ENCODE measurements at places on chromosomes 13 and 19. TPM values are rescaled to one million over a fixed set of nuclear protein-coding genes. Genes with fewer than 3 reads are reported as not detected.

Gene ZNF835
- 2.2 TPM for total RNA-seq

Gene N4BP2L2
- 86.6 TPM for total RNA-seq

Gene ZNF677
- total RNA-seq, result 4.9 TPM

Gene ZNF761
- 11.3 TPM for total RNA-seq

Gene ERICH6B
- total RNA-seq, result not detected

Measured in activated CD4-positive, alpha-beta memory T cell treated with anti-CD3 and anti-CD28 coated beads for 36 hours (primary cell).